8988T (cell line): ENCODE measurements at places on chromosomes 6 and 20.

DNA sequence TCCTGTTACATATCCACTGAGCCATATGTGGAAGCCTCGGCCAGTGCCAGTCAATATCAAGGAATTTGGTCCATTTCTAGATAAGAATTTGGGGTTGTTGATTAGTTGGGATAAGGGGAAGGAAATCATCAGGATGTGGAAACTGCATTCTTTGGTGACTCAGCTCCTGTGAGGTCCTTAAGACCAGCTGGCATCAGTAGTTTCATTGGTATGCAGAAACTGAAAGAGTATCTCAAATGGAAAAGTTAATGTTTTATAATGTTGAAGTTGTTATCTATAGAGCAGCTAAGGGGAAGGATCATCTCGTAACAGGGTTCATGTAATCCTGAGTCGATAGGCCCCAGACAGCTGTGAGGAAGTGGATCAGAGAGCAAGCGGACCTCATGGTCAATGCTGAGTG, 87.9 kb upstream of the PRND start:
- no peak for DNase-seq

DNA sequence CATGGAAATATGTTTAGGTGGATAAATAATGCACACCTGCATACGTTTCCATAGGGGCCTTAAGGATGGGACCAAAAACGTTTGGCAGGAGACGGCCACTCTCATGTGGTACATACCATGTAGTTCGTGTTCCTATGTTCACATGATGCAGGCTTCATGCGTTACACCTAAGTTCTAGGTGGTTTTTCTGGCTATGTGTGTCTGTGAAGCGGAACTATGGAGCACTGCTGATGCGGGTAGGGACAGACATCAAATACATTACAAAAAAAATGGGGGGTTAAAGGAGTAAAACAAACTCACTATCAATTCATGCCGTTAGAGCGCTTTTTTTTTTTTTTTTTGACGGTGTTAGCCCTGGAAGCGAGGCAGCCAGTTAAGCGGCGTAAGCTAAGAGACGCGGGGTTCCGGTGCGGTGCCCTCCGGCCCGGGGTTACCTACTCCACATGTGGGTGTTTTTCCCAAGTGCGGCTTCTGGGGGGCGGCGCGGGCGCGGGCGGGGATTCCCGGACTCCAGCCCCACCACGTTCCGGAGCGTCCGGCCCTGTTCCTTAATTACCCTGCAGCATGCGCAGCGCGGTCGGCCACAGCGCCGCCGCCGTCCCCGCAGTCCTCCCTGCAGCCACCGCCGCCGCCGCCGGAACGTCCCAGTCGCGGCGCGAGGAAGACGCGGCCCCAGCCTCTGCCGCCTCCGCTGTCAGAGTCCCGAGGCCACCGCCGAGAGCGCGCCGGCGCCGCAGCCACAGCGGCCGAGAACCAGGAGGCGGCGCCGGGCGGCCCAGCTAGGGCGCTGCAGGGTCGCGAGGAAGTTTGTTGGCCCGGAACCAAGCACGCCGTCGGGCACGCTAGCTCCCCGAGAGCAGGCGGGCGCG, 648 bp downstream of the COL19A1 start:
- peak; percentile 35 for DNase-seq

DNA sequence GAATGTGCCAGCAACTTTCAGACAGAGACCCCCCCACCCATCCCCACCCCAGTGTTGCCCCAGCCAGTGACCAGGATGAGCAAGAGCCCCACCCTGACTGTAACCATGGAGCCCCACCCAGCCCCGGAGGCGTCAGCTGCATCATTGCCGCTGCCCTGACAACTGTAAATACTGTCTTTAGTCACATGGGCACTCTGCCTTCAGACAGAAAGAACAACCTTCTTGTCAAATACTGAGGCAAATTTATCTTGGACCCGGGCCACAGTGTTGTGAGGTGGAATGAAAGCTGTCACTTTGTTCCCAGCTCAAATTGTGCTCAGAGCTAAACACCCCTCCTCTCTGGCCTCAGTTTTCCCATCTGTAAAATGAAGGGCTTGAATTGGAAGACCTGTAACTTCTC, 23.7 kb downstream of the MOCS3 start:
- DNase-seq = no peak

GRCh38 chr6:135906542-135906941, 55.0 kb downstream of the PDE7B start:
- no peak for DNase-seq

DNA sequence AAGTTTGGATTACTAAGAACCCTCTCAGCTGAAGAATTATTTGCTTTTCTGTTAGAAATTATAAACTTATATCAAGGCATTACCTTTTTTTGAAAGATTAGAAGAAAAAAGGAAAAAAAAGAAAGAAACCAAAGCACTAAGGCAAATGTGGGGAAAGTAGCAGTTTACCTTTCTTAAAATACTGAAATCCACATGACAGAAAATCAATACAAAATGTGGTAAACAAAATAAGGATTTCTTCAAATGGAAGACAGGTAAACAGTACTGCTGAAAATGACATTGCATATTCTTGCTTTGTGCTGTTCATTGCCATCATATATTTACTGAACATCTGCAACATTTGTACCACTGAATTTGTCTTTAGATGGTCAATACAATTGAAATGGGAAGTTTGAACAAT, 411.2 kb upstream of the PLCB4 start:
- DNase-seq = no peak

DNA sequence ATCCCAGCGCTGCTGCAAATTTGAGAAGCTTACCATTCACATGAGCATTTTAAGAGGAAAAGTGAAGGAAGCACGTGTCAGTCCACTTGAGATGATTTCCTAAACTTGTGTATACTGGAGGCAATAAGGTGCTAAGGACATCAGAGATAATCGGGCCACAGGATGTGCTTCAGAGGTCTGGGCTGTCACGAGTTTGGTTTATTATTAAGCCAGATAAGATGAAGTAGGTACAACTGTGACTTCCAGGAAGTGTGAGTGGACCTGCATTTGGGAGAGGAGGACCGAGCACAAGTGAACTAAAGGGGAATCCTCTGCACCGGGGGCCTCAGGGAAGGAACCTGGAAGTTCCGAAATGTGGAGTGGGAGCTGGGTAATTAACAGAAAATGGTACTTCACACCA, 1.4 kb downstream of the SAMD5 start:
- DNase-seq = no peak

GRCh38 chr6:167663784-167664443, 162.8 kb upstream of the AFDN start:
- DNase-seq = no peak

DNA sequence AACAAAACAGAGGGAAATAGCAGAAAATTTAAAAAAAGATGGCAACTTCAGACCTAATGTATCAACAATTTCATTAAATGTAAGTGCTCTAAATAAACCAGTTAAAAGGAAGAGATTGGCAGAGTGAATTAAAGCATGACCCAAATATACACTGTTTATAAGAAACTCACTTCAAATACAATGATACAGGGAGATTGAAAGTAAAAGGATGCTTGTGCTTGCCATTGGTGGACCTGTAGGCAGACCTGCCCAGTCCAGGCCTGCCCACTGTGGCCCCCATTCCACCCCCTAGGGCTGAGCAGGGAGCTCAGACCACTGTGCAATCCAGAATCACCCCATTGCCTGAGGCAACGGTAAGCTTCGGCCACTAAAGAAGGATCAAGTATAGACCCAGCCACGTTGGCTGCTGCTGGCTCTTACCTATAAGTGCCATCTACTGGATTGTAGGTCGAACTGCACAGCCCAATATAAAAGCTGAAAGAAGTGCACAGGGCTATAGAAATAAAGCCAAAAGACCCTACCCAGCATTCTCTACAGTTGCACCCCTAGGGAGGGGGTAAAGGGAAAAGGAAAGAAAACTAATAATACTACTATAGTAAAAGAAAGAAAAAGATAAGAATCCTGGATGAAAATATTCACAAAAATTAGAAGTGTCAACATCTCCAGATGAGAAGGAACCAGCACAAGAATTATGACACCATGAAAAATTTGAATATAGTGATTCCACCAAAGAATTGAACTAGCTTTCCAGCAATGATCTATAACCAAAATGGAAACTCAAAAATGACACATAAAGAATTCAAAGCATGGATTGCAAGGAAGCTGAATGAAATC, 36.1 kb downstream of the PSMB1 start:
- DNase-seq = no peak

DNA sequence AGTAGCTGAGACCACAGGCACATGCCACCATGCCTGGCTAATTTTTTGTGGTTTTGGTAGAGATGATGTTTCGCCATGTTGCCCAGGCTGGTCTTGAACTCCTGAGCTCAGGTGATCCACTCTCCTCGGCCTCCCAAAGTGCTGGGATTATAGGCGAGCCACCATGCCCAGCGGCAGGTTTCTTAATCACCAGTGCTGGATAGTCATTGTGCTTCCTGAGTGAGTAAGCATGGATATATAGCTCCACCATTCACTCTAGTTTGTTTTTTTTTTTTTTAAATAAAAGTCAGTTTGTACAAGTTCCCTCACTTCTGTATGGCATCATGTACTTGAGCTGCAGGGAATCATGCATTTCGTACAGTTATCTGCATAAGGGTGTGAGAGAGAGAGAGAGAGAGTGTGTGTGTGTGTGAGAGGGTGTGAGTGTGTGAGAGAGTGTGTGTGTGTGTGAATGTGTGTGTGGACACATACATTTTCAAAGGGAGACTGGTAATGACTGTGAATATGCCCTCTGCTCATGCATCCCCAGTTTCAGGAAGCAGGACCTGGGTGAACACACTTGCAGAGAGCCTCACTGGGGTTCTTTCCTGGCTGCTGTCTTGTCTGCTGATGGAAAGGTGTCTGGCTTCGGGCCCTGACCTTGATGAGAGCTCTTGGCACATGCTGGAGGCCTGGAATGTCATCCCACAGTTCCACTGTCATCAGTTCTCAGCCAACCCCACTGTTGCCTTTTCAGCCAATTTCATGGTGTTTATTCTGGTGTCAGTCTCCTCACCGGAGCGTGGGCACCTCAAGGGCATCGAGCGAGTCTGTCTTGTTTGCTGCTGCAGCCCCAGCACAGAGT, 65.0 kb upstream of the XRN2 start:
- DNase-seq = no peak

DNA sequence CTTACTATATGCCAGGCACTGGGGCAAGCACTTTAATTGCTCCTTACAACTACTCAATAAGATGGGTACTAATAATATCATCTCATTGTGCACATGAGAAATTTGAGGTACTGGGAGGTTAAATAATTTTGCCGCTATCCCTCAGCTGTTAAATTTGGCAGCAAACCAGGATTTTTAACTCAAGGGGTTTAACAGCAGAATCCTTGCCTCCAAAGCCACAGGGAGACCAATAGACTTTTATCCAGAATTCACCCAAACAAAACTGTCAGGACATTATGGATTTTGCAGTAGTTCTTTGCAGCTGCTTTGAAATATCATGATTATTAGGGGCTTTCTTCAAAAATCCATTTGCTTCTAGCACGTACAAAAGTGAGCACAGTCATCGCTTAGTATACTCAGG, 136.2 kb downstream of the RPS12 start:
- no peak for DNase-seq

DNA sequence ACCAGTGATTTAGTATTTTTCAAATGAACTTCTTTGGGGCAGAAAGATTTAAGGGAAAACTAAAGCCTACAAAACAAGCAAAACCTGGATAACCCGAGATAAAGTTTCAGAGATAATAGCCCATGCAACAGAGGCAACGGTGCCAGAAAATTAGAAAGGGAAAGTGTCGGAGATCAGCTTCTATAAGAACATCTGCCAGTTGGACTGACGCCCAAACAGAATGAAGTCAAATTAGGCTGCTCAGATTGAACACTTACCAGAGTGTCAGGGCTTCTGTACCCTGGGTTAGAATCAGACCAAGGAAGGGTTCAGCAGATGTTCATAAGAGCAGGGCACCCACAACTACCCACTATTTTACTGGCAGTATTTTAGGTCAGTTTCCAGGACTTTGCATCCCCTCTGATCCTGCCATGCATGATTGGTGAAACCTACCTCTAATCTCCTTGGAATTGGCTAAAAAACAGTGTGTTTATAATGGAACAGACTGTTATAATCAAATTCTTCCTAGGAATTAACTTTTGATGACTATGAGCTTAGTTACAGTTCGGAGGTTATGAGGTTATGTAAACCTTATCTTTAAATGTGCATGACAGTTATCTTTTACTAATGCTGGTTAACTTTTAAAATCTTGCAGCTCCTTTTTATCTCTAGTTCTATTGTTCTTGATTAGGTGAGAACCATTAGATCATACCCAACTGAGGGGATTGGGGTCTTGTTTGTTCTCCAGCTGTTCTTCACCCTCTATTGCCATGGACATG, 13.1 kb downstream of the BMP2 start:
- DNase-seq = no peak

- DNase-seq = no peak
Measured at GRCh38 chr6:13507306-13507860, 20.0 kb upstream of the GFOD1 start.

GRCh38 chr6:9984607-9985006, 430.3 kb downstream of the TFAP2A start:
- no peak for DNase-seq

GRCh38 chr6:18501663-18502013, 114.5 kb downstream of the RNF144B start:
- no peak for DNase-seq

DNA sequence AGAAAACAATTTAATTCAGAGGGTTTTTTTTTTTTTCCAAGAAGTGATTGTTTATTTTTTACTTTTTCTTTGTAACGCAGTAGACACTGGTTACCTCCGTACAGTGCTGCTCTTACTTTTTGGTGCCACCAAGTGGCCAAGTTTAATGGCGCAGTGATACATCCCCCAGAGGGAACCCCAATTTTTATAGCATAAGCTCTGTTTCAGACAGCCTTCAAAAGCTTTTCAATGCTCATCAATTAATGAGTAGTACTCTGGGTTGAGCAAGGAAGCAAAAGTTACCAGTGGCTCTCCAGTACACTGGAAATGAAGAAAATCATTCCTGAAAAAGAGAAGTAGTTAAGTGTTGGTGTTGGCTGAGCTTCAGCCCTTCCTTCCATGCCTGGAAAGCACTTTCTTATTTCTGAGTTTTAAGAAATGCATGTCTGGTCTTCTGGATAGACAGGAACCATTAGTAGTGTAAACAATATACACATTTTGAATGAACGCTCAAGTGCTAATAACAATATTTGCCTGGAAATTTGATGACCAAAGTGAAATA, 129.1 kb upstream of the SMLR1 start:
- DNase-seq = no peak

DNA sequence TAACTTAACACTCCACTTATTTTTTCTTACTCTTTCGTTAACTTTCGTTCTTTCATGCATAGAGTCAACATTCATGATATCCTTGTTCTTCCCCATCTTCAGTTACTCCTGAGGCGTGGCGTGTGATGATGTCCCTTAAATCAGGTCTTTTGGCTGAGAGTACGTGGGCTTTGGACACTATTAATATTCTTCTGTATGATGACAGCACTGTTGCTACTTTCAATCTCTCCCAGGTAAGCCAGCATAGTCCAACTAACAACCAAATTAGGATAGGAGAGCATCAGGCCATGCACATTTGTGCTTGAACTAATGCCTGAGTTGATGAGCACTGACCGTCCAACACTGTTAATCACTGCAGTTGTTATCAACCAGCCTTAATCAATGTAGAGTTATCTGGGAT, 119.6 kb downstream of the TMEM242 start:
- DNase-seq = no peak

- DNase-seq = no peak
Measured at GRCh38 chr6:127456465-127456864, 2.7 kb downstream of the KIAA0408 start.

- no peak for DNase-seq
Measured at GRCh38 chr20:36839150-36839549, 36.8 kb upstream of the TLDC2 start.
